ENCODE measurements at places on chromosomes 2 and 18. TPM values are rescaled to one million over a fixed set of nuclear protein-coding genes. Genes with fewer than 3 reads are reported as not detected.

GRCh38 chr18:63963615-63964256 is 6.1 kb upstream of the SERPINB8 start:
- no peak overlapping the region for H3K4me3 ChIP-seq
- H3K27me3 ChIP-seq = peaks cover 10% of the 10 kb centered on the region
- H3K4me1 ChIP-seq = no peaks in the 10 kb centered on the region
- DNase-seq = no peak

GRCh38 chr2:73141896-73142295 is 29.1 kb upstream of the RAB11FIP5 start:
- peaks cover 24% of the 10 kb centered on the region for H3K27me3 ChIP-seq
- no peak for DNase-seq
- H3K4me1 ChIP-seq = peaks cover 8% of the 10 kb centered on the region
- no peaks in the 10 kb centered on the region for H3K36me3 ChIP-seq

The TXNDC2 gene
- total RNA-seq = not detected

The VIL1 gene
- not detected for total RNA-seq

The DQX1 gene
- 0.20 TPM for total RNA-seq
